GM12878 (cell line): ENCODE measurements at places on chromosomes 4 and X.

GRCh38 chr4:112823606-112824005, 186.7 kb downstream of the LARP7 start:
- no peak for DNase-seq

GRCh38 chrX:123878252-123878721, 18.4 kb downstream of the XIAP start:
- DNase-seq = no peak

GRCh38 chrX:115344885-115345614, 55.5 kb downstream of the LUZP4 start:
- no peak for DNase-seq

GRCh38 chrX:40154853-40155588, 57.3 kb upstream of the BCOR start:
- no peak for DNase-seq

GRCh38 chrX:16082470-16083085, 40.8 kb upstream of the GRPR start:
- DNase-seq = no peak

DNA sequence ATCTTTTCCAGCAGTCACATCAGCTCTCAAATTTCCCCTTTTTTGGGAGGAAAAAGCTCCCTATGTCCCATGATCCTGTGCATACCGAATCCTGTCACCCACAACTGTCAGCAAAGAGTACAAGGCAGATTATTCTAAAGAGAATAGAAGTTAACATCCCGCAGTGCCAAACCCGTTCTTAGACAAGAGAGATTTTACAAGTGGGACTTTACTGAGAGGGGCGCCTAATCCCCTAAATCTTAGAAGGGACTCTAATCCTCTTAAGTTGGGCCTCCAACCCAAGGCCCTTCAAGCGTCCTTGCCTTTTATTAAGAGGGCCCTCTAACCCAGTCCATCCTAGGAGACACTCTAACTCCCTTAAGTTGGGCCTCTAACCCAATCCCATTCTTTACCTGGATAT, 193.9 kb downstream of the CPXCR1 start:
- no peak for DNase-seq

DNA sequence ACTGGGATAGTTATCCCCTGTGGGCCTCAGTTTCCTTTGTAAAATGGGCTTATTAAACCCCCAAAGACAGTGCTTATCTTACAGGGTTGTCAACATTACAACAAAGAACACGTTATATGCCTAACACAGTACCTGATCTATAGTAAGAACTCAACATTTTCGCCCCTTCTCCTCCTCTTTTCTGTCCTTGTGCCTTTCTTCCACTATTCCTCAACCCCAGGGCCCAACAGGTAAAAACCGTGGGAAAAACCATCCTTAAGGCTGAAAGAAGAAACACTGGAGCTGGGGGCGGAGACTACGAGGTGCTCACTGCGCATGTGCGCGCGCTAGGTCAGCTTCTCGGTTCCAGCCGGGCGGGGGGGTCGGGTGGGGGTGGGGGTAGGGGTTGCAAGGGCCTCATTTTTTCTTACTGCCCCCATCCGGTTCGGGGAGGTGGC, 426 bp upstream of the XIAP start:
- DNase-seq = peak; percentile 21

DNA sequence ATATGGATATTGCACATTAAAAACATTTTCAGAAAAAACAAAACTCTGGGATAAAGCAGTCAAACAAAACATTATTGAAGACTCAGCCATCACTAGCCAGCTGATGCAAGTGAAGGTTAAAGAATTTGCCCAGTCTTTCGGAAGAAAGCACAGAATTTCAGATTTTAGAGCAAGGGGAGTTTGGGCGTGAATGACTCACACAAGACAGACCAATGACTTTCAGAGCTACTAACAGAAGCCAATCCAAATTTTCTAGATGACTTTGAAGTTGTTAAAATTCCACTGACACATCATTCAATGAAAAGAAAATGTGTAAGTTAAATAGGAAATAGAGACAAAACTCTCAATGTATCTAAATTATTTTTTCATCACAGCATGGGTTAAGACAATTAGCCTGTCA, 4.0 kb downstream of the MRFAP1L1 start:
- DNase-seq = no peak

DNA sequence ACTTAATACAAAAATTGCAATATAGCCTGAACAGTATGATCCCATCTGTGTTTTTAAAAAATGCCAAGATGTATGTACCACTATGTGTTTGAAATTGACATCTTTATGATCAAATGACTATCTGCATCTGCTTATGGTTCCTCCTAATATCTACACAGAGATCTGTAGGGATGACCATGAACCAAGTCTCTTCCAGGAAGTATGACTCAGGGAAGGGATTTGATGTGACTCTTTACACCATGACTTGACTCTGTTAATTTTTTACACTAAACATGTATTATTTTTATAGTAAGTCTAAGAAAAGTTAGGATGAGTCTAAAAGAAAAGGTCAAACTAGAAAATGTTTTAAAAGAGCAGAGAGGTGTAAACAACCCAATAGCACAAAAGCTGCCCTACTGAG, 164.0 kb downstream of the SH3KBP1 start:
- no peak for DNase-seq

- DNase-seq = no peak
Observed at GRCh38 chrX:67555578-67556203, 11.9 kb downstream of the AR start.

GRCh38 chrX:64195862-64196261, 9.6 kb downstream of the AMER1 start:
- DNase-seq = no peak

GRCh38 chr4:67436742-67437141, 108.6 kb downstream of the CENPC start:
- DNase-seq = peak; percentile 8

- no peak for DNase-seq
Observed at GRCh38 chr4:105710678-105711077, 2.1 kb downstream of the GSTCD start.

GRCh38 chrX:135651647-135652295, 61.7 kb upstream of the CT45A1 start:
- DNase-seq = no peak

- no peak for DNase-seq
Observed at GRCh38 chr4:52196606-52197130, 145.6 kb downstream of the SPATA18 start.

DNA sequence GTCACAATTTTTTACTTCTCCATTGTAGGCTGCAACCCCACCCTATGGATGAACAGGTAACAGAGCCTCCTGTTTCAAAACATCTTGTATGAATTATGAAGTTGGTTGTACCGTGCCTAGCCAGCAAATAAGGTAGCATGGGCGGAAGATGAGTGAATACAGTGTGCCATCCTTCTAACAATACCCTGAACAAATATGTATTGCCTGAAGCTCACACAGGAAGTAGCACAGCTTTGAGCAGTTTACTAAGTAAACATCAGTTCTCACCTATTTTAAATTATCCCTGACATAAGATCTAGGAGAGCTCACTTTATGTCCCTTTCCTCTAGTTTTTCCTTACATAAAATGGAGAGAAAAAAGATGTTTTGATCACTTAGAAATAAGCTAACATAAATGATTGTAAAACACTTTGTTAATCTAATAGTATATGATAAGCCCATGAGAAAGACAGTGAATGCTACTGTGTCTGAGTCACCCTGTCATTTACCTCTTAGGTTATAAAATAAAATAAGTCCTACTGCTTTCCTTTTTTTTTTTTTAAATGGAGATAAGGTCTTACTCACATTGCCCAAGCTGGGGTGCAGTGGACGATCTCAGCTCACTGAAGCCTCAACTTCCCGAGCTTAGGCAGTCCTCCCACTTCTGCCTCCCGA, 36.6 kb downstream of the GRSF1 start:
- DNase-seq = no peak
